Fibroblast of the conjunctiva (primary cell): ENCODE measurements at places on chromosomes 3 and 15.

DNA sequence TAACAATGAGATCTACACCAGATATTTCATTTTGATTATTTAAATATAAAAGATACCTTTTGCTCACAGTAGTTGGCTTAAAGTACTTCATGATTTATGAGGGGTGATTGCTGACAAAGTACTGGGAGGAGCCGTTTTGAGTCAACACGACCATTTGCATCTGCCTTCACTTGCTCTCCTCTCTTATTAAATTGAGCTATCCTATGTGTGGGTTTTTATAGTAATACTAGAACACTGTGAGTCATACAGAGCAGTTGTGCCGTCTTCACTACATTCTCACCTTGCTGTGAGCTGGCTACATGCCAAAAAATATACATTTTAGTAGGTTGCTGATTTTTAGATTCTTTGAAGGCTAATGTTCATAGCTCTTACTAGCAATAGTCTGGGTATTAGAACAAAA is 161.2 kb downstream of the ALCAM start:
- DNase-seq = no peak

- no peak for DNase-seq
Observed at GRCh38 chr15:35871282-35871681, 325.3 kb upstream of the DPH6 start.

DNA sequence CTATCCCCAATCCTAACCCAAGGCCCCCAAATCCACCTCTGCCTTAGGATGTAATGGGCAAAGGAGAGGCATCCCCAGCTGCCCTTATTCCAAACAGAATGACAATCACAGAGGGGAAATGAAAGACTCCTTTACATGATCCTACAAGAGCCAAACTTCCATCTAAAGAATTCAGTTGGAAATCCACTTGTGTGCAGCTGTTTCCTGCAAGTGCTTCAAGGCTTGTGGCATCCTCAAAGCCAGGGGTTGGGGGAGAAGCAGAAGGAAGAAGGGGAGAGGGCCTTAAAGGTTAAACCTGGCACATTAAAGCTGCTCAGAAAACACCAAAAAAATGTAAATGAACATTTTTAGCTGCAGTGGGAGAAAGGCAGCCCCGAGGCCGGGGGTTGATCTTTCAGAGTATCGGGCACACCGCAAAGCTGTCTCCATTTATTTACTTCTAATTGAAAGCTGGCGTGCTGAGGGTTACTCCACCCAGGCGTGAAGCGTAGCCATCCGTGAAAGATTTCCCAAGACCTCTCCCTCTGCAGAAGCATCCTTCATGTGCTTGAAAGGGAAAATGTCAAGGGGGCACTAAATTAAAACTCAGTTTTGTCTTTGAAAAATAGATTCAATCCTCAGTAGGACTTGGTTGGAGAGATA is 217.8 kb downstream of the SHQ1 start:
- no peak for DNase-seq

DNA sequence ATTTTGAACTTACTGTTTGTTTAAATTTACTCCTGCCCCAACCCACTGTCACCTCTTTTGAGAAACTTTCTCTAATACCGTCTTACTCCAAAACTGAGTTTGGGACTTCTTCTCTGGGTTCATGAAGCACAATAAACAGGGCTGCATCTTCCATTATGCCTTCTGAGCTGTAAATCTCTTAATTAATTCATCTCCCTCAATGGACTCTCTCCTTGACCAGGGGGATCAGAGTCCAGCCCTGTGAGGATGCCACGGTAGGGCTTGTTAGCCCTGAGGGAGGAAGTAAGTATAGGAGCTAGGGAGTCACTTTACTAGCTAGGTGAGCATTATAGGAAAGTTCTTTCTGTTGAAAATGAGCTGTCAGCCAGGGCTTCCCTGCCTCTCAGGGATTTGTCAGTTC is 299.3 kb upstream of the SATB1 start:
- DNase-seq = no peak

GRCh38 chr15:32709295-32710033 is 8.3 kb upstream of the GREM1 start:
- DNase-seq = no peak

DNA sequence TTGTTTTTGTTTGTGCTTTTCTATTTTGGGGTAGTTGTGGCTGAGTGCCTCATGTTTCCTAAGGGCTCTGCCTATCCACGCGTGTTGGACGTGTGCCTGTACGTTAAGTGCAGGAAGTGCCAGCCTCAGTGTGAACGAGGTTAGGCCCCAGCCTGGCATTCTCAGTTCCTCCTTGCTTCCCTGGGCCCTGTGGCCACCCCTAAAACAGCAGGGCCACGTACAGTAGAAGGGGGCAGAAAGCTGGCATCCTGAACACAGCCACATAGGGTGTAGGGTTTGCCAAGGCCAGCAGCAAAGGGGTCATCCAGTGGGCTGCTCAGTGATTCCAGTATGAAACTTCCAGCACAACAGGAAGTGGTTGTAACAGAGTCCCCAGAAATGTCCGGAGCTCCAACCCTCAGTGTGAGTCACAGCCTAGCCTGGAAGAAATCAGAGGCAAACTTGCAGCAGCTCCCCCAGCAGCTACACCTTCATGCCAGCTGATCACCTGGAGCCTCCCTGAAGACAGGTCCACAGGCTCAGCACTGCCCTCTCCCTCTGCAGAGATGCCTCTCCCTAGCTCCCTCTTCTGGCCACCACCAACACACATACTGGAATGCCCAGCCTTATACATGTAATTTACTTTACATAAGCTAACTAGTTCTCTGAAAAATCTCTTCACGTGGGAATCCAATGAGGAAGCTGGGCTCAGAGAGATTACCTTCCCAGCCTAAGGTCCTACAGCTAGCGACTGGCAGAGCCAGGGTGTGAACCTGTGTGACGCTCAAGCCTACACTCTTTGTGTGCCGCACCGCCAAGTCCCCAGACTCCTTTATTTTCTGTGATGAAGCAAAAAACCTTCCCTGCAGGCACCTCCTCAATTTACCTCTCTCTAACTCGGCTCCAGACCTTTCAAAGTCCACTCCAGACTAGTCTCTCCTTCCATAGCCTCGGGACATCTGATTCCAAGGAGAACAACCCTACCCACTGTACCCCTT is 26.6 kb downstream of the ILDR1 start:
- DNase-seq = peak; percentile 10

- DNase-seq = no peak
Observed at GRCh38 chr15:46151786-46152185, 517.0 kb downstream of the SQOR start.
